Choroid plexus epithelial cell (primary cell): ENCODE measurements at places on chromosomes 7 and 10.
A peak's percentile ranks its signal among the peaks of the same experiment; 100 is the strongest.

- DNase-seq, result no peak
Observed at GRCh38 chr7:11620406-11621253, 211.4 kb downstream of the THSD7A start.

- DNase-seq, result no peak
Observed at GRCh38 chr10:96921655-96922054, 89.6 kb downstream of the LCOR start.

- DNase-seq, result no peak
Observed at GRCh38 chr10:106914016-106914415, 250.5 kb downstream of the SORCS1 start.

GRCh38 chr7:38660427-38661099, 29.4 kb upstream of the AMPH start:
- peak; percentile 75 for DNase-seq

- no peak for DNase-seq
Observed at GRCh38 chr10:34408381-34408780, 406.7 kb downstream of the PARD3 start.

GRCh38 chr7:28686418-28686800, 271.7 kb downstream of the TRIL start:
- DNase-seq, result peak; percentile 84

DNA sequence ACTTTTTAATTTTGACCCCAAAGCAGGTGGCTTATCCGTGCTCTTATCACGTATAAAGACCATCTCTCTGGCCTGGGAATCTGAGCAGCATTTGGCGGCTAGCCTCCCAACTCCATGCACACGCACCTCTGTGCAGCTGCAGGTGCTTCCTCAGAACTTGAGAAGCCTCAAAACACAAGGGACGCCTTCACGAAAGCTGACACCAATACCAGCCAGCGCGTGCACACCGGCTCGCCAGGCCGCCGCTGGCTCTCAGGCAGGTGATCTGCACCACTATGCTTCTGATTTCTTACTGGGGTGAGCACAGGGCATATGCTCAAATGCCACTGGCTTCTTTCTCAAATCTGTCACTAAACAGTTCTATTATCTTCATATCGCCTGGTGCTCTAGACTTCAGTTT, 145.0 kb downstream of the PARD3 start:
- DNase-seq, result no peak

GRCh38 chr10:47116445-47116844, 183.6 kb upstream of the GDF10 start:
- DNase-seq, result peak; percentile 15

DNA sequence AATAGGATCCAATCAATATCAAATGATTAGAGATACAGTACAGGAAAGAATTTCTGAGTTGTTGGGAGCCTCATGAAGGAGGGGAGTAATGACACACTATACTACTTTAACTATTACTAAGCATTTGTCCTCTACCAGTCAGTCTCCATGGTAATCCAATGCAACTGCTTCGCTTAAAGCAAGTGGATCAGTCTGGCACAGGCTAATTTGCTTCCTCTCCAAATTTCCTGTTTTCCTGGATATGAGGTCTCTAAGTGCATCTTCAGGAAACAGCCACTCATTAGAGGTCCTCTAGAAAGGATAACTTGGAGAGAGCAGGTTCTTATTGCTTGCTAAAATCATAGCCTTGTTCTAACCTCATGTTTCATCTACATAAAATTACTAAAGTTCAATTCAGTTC, 8.4 kb upstream of the SEPTIN7 start:
- DNase-seq, result no peak

DNA sequence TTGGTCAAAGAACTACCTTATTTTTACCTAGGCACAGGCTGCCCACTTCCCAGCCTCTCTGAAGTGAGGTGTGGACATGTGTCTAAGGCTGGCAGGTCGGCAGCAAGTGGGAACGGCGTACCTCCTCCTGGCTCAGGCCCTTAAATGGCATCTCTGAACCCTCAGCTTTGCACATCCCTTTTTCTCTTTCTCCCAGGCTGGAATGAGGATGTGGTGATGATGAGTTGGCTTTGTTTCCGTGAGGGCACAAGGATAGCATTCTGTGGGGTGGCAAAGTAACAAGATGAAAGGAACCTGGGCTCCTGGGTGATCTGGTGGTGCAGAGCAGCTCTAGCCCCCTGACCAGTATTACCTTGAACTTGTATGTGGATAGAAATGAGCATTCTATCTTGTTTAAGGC, 196.8 kb downstream of the REEP3 start:
- no peak for DNase-seq

GRCh38 chr10:66552331-66552730, 373.5 kb upstream of the LRRTM3 start:
- no peak for DNase-seq

DNA sequence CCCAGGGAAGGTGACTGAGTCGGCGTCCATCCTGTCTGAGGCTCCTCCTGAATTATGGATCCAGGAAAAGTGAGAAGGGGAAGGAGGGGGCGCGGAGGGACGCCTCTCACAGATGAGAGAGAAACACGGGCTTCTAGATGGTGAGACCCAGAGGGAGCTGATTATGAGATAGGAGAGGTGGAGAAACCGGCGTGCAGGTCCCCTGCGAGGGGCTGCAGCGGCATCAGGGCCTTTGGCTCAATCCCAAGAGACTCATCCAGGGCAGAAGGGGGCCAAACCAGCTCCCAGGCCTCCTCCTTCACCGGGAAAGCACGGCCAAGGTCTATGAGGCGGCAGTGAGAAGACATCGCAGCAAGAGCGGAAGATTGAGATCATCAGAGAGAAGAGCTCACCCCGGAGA, 70.8 kb downstream of the TCERG1L start:
- no peak for DNase-seq

DNA sequence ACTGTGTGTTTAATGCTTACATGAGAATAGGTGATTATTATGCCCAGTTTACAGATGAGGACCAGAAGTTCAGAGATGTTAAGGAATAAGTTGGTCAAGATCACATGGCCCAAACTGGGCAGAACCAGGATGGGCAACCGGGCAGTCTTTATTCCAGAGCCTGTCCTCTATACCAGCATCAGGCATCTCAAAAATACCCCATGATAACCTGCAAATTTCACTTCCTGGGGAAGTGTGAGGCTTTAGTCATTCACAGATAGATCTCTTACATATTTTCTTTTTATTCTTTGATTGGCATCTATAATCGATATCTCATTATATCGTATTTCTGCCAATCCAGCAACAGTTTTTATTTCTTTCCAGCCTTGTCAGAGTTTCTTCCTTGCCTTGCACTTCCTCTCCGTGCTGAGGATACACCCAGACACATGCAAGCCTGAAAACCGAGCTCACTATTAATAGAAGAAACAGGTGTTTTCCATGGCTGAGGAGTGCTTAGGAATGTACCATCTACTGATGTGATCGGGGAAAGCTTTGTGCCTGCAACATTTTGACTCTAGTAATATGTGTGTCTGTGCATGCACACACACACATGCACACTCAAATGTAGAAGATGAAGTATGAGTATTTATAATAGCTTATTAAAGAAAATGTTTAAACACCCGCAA, 82.4 kb downstream of the CREM start:
- no peak for DNase-seq

DNA sequence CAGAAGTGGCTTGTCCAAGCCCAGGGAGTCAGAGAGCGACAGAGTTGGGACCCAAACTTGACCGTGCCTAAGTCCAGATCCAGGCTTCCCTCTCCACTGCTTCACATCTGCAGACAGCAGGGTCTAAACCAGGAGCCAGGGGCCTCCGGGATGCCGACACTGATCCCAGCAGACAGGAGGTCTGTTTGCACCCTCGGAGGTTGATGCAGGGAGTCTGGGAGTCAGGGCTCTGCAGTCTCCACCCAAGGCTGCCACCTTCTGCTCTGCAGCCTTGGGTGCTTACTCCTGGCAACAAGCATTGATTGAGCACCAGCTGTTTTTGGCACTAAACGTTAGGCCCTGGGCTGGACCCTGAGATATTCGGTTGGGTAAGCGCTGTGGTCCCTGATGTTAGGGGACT, 21.0 kb downstream of the ELFN1 start:
- DNase-seq, result no peak

DNA sequence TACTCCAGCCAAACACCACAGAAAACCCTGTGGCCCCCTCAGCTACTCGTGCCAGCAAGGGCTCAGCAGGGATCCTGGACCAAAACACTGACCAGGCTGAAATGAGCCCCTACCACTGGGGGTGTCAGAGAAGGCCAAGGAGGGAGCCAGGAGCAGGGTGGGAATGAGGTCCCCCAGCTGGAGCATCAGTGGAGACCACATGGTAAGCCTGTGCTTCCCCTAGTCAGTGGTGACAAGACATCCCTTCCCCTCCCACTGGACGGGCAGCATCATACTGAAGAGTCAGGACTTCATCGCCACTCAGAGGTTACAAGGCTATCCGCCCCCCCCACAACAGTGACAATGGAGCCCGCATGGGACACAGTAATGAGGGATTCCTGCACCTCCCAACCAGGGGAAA, 99.6 kb downstream of the LHPP start:
- DNase-seq, result no peak

GRCh38 chr10:87546210-87546609, 41.5 kb downstream of the MINPP1 start:
- DNase-seq, result peak; percentile 70

- DNase-seq, result no peak
Observed at GRCh38 chr10:34826221-34826620, 11.1 kb upstream of the PARD3 start.

DNA sequence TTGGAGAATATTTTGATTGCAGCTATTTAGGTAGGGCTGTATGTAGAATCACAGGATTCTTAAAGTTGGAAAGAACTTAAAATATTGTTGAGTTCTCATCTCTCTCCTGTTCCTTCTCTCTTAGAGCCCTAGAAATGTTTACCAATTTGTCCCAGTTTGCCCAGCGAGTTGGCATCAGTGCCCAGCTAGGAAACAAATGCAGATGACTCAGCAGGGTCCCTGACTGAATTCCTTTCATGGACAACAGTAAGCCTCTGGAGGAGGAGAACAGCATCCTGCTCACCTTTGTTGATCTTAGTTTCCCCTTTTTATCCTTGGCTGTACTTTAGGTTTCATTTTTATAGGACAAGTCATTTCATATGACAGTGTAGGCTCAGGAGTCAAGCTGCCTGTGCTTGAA, 89.3 kb downstream of the SEC23IP start:
- no peak for DNase-seq

- DNase-seq, result no peak
Observed at GRCh38 chr10:78808286-78808685, 260.5 kb upstream of the ZMIZ1 start.

DNA sequence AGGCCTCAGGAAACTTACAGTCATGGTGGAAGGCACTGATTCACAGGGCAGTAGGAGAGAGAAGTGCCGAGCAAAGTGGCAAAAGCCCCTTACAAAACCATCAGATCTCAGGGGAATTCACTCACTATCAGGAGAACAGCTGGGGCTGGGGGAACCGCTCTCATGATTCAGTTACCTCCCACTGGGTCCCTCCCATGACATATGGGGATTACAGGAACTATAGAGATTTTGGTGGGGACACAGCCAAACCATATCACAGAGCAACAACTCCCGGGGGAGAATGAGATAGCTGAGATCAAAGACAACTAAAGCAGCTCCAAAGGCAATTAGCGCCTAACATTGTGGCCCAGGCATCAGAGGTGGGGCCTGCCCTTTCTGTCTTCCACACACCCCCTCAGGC, 85.4 kb upstream of the VOPP1 start:
- no peak for DNase-seq

GRCh38 chr10:122541541-122542002, 19.0 kb upstream of the DMBT1 start:
- no peak for DNase-seq

- DNase-seq, result no peak
Observed at GRCh38 chr7:45064047-45064725, 24.6 kb downstream of the NACAD start.

DNA sequence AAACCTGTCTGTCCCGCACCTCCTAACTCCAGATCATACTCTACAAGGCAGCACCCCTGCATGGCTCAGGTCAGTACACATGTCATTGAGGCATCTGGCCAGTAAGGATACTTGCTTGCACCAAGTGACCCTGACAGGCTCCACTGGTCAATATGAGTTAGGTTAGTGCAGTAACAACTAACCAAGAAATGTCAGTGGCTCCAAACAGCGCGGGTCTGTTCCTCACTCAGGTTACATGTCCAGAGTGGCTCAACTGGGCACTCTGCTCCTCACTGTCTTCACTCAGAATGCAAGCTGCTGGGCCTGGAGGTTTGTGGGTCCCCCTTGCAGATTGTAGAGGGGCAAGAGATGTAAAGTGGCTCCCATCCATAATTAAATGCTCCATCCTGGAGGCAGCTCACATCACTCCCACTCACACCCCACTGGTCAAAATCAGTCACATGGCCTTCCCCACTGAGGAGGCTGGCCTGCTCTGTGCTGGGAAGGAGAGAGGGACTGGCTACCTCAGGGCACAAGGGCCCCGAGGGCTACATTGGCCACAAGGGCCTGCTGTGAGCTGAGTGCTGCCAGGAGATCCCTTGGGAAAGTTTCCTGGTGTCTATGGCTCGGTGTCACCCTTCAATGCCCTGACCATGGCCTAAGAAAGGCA, 109.1 kb upstream of the GDF10 start:
- DNase-seq, result no peak

- peak; percentile 74 for DNase-seq
Observed at GRCh38 chr7:13262929-13263530, 575.6 kb downstream of the ARL4A start.

GRCh38 chr10:117499248-117500105, 43.1 kb upstream of the EMX2 start:
- DNase-seq, result no peak

DNA sequence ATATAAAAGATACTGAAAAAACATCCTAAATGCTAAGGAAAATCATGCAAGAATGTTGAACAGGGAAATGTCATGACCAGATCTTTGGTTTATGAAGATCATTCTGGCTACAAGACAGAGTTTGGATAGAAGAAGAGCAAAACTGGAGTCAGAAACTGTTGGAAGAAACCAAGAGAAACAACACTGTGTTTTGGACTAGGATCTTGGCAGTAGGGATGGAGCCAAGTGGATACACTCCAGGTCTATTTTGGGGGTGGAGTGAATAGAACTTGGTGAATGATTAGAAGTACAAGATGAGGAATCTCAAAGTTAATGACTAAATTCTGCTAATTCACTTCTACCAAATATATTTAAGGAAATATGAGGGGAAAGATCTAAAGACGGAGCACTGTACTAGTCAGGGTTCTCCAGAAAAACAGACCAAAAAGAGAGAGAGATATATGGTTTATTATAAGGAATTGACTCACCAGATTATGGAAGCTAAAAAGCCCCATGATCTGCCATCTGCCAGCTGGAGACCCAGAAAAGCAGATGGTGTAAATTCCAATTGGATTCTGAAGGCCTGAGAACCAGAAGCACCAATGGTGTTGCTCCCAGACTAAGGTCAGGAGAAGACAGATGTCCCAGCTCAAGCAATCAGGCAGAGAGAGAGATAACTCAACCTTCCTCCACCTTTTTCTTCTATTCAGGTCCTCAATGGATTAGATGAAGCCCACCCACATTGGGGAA, 254.9 kb downstream of the TRIL start:
- no peak for DNase-seq

DNA sequence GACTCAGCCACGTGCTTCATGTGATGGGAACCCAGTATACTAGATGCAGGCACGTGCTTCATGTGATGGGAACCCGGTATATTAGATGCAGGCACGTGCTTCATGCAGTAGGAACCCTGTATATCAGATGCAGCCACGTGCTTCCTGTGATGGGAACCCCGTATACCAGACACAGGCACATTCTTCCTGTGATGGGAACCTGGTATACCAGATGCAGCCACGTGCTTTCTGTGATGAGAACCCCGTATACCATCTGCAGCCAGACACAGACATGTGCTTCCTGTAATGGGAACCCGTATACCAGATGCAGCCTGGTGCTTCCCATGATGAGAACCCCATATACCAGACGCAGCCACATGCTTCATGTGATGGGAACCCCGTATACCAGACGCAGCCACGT, 44.0 kb downstream of the MGMT start:
- DNase-seq, result no peak
